ENCODE measurements at places on chromosomes 4 and X. TPM values are rescaled to one million over a fixed set of nuclear protein-coding genes. Genes with fewer than 3 reads are reported as not detected.
A peak's percentile ranks its signal among the peaks of the same experiment; 100 is the strongest.

The NHSL2 gene
- 0.05 TPM for total RNA-seq

GRCh38 chr4:69787879-69788278 is 27.5 kb upstream of the SULT1B1 start:
- DNase-seq: no peak

DNA sequence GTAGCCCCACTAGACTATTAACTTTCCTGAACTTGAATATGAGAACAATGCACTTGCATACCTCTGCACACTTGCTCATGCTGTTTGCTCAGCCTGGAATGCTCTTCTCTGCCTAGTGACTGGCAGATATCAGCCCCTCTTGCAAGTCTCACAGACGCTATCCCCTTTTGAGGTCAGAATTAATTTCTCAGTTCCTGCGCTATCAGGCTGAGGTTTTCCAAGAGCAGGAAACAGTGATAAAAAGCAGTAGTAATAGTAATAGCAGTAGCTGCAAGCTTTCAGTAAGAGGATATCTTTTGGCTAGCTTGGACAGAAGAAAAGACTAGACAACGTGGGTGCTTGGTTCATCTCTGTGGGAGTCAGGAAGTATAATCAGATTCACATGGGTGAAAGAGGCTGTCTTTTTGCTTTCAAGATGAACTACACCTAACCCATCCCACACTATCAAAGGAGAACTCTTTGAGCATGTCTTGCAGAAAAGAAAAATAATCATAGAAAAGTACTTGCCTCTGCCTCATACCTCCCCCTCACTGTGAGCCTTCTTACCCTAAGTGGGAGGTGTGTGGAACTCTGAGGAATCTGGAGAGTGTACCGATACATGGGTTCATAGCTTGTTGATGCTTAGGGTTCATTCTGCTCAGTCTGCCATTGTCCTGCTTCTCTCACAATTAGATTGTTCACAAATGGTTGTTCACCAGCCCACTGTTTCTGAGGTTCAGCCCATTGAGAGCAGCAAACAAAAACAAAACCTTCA is 11.3 kb upstream of the DRP2 start:
- peak; percentile 9 for DNase-seq

- no peak for DNase-seq
Observed at GRCh38 chr4:153514688-153515426, 48.7 kb downstream of the TMEM131L start.

- DNase-seq: no peak
Observed at GRCh38 chr4:182825003-182825402, 92.2 kb downstream of the DCTD start.

The P2RY4 gene
- total RNA-seq: 0.13 TPM

DNA sequence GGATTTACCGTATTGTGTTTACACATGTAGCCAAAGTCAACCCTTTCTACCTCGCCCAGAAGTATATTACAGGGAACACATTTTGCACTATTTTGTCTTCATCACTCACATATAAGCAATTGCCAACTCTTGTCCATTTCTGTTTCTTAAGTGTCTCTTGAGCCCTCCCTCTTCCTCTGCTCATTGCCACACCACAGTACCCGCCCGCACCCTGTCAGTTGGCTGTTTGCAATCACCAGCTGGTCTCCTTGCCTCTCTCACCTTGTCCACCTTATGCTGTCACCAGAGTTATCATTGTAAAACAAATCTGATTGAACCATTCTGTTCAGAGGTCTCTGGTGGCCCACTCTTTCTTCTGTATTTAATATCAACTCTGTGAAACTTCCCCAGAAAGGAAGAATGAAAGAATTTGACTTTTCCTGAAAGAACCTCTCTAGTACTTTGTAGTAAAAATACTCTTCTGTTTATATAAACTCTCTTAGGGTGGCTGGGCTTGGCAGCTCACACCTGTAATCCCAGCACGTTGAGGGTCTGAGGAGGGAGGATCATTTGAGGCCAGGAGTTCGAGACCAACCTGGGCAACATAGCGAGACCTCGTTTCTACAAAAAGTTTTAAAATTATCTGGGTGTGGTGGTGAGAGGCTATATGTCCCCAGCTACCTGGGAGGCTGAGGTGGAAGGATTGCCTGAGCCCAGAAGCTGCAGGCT is 50.2 kb downstream of the ING2 start:
- DNase-seq: no peak

- DNase-seq: no peak
Observed at GRCh38 chr4:183157215-183157614, 58.2 kb downstream of the WWC2 start.

DNA sequence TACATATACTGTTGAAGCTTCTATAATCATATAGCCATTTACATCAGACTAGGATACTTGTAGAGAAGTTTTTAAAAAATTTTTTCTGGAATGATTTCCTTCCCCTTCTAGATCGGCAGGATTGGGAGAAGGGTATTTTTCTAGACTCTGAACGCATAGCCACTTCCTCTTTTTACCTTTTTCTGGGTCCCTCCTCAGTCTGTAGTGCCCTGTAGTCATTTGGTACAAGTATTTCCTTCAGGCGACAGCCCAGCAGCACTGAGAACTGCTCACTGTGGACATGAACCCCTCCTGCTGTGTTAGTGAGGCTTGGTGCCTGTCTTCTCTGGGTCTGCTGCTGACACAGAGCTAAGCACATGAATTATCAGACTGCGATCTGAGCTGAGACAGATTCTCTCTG is 255.4 kb downstream of the ARHGAP10 start:
- DNase-seq: no peak

The RENBP gene
- 4.9 TPM for total RNA-seq

- no peak for DNase-seq
Observed at GRCh38 chr4:133799717-133800315, 401.8 kb downstream of the PABPC4L start.

- no peak for DNase-seq
Observed at GRCh38 chrX:70479922-70480659, 35.5 kb downstream of the DLG3 start.

DNA sequence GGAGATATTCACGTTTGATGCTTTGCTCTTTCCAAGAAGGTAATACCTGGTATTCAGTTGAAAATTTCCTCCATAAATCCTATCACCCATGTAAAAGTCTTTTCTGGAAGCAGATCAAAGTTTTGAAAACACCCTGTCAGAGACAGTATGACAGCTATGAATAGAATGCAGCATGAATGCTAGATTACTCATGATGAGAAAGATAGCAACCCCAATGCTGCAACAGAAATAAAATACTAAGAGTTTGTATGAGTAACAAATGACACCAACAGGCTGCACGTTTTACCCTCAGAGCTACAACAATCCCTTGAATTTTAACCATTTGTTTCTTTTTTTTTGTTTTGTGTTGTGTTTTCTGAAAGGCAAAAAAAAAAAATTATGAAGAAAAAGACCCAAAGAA is 108.6 kb downstream of the ARHGAP6 start:
- no peak for DNase-seq
